Neural cell (in vitro differentiated cells): ENCODE measurements at places on chromosomes 4 and X. TPM values are rescaled to one million over a fixed set of nuclear protein-coding genes. Genes with fewer than 3 reads are reported as not detected.

The TMPRSS11B gene
- polyA plus RNA-seq, result not detected in 2 replicates

The GIMD1 gene
- not detected in 2 replicates for polyA plus RNA-seq

The EGF gene
- polyA plus RNA-seq, result not detected in 2 replicates

The GPC4 gene
- 1.2 and 1.5 TPM in 2 replicates for polyA plus RNA-seq

The USP17L29 gene
- not detected in 2 replicates for polyA plus RNA-seq

The TRIM61 gene
- not detected in 2 replicates for polyA plus RNA-seq

The RAP2C gene
- polyA plus RNA-seq, result 21.9 and 26.2 TPM in 2 replicates

The XK gene
- 1.7 and 1.8 TPM in 2 replicates for polyA plus RNA-seq

The TMEM150C gene
- 4.1 and 4.9 TPM in 2 replicates for polyA plus RNA-seq

The PABPC1L2B gene
- not detected in 2 replicates for polyA plus RNA-seq

The PCDH18 gene
- 0.09 and 0.80 TPM in 2 replicates for polyA plus RNA-seq

The CTAG2 gene
- not detected in 2 replicates for polyA plus RNA-seq

The SLC7A11 gene
- 0.40 and 0.46 TPM in 2 replicates for polyA plus RNA-seq

The RLIM gene
- polyA plus RNA-seq, result 36.8 and 40.4 TPM in 2 replicates

The PDGFRA gene
- 0.40 and 0.43 TPM in 2 replicates for polyA plus RNA-seq

The SPANXN3 gene
- polyA plus RNA-seq, result not detected in 2 replicates

The TACR3 gene
- 0.04 TPM in 1 of 2 replicates, not detected in the other for polyA plus RNA-seq

The PAK3 gene
- 91.2 and 92.4 TPM in 2 replicates for polyA plus RNA-seq

The MAGEB1 gene
- not detected in 2 replicates for polyA plus RNA-seq

The DGKK gene
- polyA plus RNA-seq, result 0.92 and 1.3 TPM in 2 replicates

The SUPT20HL2 gene
- not detected in 2 replicates for polyA plus RNA-seq

The NEIL3 gene
- 0.15 TPM in 1 of 2 replicates, not detected in the other for polyA plus RNA-seq

The SOWAHB gene
- not detected in 2 replicates for polyA plus RNA-seq

The CENPVL3 gene
- polyA plus RNA-seq, result 2.0 and 2.8 TPM in 2 replicates

The RNF175 gene
- 30.1 and 37.8 TPM in 2 replicates for polyA plus RNA-seq

The F8A2 gene
- polyA plus RNA-seq, result not detected in 2 replicates

The XAGE2 gene
- polyA plus RNA-seq, result not detected in 2 replicates
